Effector CD4-positive, alpha-beta T cell (primary cell): ENCODE measurements at places on chromosomes 16 and 17.

- DNase-seq: no peak
These were observed 235.1 kb downstream of the PRKCA start for GRCh38 chr17:66537502-66537901.

DNA sequence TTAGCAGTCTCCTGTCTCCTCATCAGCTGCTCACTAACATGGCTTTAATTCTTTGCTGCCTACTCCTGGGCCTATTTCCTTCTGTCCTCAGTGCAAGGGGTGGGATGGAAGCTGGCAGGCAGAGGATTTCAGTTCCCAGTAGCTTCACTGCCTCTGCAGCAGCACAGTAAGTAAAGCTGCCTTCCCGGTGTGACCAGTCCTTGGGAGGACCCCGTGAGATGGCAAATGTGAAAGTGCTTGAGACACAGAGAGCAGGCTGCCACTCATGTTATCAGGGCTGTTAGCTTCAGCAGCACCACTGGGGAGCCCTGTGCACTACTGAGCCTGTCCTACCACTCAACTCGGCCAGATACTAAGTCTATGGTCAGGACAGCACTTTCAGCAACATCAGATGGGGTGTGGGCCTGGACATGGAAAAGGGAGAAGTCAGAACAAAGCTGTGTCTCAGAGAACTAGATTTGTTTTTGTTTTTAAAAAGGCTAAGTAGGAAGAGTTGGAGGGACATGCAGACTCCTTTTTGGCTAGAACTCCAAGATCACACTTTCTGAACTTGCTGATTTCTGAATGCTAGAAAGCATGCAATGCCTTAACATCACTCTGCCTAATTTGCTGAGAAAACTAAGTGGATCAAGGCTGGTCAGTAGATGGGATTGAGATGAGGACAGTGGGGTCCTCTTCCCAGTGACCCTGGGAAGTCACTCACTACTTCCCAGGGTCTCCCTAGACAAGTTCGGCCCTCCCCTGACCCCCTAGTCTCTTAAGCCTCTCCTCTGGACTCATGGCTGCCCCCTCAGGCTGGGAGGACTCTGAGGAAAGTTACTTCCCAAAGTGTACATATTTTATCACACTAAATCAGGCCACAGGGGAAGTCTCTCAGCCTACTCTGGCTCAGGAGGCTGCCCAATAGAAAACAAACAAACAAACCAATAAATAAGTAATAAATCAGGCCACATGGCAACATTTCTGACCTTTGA is 1.1 kb downstream of the ACSF2 start:
- no peak for DNase-seq

- no peak for DNase-seq
These were observed 6.0 kb downstream of the DDX19B start for GRCh38 chr16:70304892-70305448.

DNA sequence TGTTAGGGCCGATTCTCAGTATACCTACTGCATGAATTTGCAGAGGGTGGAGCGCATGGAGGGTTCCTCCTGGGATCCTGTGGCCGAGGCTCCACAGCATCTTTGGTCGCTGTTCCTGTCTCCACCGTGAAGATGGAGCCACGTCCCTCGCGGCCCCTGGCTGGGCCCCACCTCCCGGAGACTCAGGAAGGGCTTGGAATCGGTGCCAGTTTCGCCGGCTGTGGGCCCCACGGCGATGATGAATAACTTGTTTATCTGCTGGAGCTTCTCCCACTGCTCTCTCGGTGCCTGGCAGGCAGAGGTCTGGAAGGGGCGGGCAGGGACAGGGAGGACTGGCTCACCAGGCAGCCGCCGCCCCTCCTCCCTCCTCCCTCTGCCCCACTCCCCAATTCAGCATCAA is 8.1 kb downstream of the SLC5A11 start:
- DNase-seq: no peak

DNA sequence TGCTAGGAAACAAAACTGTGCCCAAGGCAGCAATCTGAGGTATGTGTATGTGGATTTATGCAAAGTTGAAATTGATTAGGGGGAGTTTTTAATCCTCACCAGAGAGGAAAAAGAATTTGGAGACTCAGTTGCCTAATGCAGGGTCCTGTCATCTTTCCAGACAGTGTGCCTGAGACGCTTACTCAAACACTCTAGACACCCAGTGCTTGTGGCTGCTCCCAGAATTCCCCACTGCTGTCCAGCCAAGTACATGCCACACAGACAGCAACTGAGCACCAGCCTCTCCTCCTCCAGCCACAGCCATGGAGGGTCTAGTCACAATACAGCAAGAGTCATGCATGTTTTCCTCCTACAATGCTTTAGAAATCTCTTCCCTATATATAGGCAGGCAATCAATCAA is 118.1 kb downstream of the HIC1 start:
- DNase-seq: no peak

GRCh38 chr17:20206591-20206990 is 197.4 kb downstream of the SPECC1 start:
- no peak for DNase-seq

DNA sequence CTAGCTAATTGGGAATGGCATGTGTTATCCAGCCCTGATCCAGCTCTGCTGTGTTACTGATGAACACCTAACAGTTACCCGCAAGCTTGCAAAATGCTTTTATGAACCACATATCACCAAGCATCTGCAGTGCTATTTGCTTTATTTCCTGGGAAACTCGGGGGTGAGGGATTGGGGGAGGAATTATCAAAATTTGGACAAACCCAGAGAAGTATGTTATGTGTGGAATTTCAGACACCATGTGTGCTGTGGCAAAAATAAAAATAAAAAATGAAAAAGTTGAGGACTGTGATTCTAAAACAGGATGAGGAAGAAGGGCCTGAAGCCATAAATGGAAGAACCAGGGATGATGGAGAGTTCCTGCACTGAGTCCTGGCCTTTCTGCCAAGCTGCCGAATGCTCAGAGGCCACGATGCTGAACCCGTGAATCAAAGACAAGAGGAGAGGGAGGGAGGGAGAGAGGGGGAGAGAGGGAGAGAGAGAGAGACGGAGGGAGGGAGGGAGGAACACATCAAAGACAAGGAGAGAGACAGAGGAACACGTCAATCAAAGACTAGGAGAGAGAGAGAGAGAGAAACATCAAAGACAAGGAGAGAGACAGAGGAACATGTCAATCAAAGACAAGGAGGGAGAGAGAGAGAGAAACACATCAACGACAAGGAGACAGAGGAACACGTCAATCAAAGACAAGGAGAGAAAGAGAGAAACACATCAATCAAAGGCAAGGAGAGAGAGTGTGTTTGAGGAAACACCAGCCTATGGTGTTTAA is 89.8 kb downstream of the MRM3 start:
- no peak for DNase-seq

DNA sequence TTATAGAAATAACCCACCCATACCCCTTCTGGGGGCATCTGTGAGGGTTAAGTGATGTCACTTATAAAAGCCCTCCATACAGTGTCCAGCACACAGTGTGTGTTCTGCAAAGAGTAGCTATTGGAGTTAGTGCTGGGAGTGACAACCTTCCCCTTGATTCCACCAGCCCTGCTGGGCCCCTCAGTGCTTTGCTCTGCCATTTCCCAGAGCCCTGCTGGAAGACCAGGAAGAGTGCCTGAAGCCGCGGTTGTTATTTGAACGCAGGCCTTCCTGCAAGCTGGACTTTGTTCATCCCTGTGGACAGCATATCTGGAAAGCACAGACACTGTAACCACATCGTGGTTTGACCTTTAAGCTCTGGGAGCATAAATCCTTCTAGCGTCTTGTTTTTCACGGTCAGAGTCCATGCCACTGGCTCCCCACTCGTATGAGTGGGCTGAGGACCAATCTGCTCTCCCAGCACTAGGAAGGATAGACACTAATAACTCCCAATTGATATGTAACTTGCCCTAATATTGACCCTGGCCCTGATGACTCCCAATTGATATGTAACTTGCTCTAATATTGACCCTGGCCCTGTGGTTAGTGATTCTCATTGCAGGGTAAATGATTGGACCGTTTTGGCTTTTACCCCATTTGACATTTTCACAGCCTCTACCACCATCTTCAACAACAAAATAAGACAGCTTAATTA is 297.1 kb upstream of the MAF start:
- DNase-seq: no peak
